ENCODE measurements at places on chromosomes 7 and 10.

DNA sequence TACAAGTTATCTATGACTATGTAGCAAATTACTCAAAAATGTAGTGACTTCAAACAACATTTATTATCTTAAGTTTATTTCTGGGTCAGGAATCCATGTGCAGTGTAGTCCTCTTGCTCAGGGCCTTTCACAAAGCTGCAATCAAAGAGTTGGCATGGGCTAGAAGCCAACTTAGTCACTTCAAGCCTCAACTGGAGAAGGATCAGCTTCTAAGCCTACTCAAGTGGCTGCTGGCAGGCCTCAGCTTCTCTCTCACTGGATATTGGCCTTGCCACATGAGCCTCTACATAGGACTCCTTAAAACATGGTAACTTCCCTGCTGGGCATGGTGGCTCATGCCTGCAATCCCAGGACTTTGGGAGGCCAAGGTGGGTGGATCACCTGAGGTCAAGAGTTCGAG, 5.0 kb upstream of the NFE2L3 start:
- DNase-seq: peak; percentile 77

DNA sequence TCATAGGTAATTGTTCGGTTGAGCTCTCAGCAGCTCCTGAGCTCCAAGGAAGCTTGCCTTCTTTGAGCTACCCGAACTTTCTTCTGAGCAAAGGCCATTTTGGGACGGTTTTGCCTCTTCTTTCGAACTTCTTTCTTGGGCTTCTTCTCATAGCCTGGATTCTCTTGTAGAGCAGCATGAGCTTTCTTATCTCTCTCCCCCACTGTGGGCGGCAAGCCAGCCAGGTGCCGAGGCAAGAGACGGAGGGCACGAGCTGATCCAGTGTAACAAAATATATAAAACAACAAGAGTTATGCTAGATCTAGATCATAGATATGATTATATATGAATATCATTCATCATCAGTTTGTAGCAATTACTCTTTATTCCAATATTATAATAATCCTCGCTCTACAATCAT, 16.5 kb upstream of the KNDC1 start:
- no peak for DNase-seq

GRCh38 chr7:150999497-151000230, 8.8 kb downstream of the NOS3 start:
- no peak for DNase-seq

- no peak for DNase-seq
These were observed 1098.0 kb upstream of the C7orf33 start for GRCh38 chr7:147492606-147493005.

DNA sequence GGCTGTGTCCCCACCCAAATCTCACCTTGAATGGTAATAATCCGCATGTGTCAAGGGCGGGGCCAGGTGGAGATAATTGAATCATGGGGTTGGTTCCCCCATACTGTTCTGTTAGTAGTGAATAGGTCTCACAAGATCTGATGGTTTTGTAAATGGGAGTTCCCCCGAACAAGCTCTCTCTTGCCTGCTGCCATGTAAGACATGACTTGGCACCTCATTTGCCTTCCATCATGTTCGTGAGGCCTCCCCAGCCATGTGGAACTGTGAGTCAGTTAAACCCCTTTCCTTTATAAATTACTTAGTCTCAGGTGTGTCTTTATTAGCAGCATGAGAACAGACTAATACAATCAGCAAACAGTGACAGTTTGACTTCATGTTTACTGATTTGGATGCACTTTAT, 14.6 kb upstream of the R3HCC1L start:
- DNase-seq: no peak

- no peak for DNase-seq
These were observed 668 bp downstream of the GPR37 start for GRCh38 chr7:124764847-124765400.

GRCh38 chr10:66958466-66958865, 32.6 kb downstream of the LRRTM3 start:
- no peak for DNase-seq

GRCh38 chr7:57789130-57789529, 339.2 kb downstream of the ZNF716 start:
- no peak for DNase-seq

GRCh38 chr7:41970941-41971340, 266.1 kb downstream of the GLI3 start:
- no peak for DNase-seq

GRCh38 chr10:89224739-89225443, 17.8 kb upstream of the CH25H start:
- DNase-seq: no peak

GRCh38 chr10:11154849-11155498, 137.3 kb downstream of the CELF2 start:
- no peak for DNase-seq

DNA sequence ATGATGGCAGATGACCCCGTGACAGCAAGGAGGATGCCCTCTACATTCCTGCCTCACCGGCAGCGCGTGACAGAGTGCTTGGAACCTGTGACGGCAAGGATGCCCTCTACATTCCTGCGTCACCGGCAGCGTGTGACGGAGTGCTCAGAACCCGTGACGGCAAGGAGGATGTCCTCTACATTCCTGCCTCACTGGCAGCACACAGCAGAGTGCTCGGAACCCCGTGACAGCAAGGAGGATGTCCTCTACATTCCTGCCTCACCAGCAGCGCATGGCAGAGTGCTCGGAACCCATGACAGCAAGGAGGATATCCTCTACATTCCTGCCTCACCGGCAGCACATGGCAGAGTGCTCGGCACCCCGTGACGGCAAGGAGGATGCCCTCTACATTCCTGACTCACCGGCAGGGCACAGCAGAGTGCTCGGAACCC, 231.0 kb downstream of the DIP2C start:
- DNase-seq: no peak

DNA sequence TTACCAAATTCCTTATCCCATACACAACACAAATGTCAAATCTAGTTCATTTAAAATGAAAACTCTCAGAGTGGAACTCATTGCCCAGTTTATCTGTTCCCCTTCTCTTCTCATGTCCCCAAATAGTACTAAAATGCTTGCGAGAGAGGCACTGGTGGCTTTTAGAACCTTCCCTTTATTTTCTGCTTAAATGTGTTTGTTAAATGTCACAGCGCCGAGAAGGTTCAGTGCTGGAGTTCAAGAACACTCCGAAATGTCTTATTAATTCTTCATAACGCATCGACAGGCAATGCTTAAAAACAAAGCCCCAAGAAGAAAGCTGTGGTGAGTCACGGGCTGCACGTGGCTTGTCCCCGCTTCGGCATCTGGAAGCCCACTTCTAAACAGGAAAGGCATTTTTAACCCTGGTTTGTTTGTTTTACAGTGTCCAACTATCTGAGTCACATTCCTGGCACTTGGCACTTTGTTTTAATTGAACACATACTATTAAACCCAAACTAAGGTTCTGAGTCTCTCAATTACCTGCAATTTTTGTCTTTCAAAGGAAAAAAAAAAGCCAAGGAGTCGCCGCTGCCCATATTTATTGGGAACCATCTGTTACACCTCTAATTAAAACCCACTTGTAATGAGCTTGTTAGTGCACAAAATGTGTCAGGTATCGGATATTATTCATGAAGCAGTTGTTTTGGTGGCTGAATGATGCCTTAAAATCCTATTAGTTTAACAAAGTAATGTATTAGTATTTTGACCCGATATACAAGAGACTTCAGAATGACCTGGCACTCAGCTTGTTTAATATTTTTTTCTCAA, 49.9 kb upstream of the MGMT start:
- no peak for DNase-seq

DNA sequence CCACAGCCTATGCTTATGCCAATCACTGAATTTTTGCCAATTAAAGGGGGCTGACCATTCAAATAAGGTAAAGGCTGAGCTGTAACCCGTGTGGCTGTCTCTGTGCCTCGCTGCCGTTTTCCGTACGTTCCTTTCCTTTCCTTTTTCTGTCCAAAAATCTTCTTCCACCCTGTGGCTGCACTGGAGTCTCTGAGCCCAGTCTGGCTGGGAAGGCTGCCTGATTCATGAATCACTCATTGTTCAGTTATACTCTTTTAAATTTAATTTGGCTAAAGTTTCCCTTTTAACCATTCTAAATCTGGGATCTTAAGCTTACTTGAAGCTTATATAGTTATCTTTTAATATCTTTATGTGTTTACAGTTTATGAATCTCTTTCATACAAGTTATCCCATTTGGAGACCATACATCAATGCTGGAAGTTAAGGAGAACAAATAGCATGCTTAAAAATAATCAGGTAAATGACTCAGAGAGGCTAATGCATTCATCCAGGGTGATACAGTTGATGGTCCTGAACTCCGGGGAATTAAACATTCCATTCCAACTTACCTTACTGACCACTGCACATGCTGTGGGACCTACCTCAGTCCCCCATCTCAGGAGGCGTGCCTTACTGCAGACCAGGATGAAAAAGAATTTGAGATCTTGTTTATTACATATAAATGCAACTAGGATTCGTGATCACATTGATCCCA, 385.3 kb upstream of the ADARB2 start:
- no peak for DNase-seq

DNA sequence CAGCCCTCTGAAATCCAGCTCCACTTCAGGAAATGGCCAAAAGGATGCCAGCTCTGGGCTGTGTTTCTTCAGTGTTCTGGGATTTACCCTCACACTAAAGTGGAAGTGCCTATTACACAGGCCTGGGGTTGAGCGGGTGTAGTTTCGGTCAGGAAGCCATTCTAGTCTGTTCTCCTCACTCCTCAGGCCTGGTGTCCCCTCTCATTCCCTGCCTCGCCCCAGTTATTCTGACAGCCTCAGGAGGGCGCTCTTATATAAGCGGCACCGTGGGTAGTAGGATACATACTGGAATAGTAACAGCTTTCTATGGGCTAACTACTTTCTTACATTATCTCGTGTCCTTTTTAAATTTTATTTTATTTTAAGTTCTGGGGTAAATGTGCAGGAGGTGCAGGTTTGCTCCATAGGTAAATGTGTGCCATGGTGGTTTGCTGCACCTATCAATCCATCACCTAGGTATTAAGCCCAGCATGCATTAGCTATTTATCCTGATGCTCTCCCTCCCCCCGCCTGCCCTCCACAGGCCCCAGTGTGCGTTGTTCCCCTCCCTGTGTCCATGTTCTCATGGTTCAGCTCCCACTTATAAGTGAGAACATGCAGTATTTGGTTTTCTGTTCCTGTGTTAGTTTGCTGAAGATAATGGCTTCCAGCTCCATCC, 12.2 kb upstream of the LGI1 start:
- DNase-seq: no peak

DNA sequence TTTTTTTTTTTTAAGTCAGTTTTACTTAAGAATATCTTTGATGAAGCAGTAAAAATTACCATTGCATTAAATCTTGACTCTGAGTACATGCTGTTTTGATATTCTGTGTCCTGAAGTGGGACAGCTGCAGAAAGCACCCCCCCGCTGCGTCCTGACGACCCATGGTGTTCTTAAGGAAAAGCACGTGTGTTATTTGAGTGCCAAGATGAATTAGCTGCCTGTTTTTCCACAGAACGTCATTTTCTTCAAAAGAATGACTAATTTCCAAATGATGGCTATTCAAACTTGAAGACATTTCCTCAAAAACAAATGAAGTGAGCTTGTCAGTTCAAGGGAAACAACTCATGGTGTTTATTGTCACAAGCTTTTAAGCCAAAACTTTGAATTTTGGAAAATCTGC, 45.9 kb downstream of the CREM start:
- no peak for DNase-seq

GRCh38 chr7:1758859-1759521, 88.9 kb downstream of the ELFN1 start:
- DNase-seq: no peak

- DNase-seq: no peak
These were observed 35.9 kb downstream of the PKD1L1 start for GRCh38 chr7:47912332-47912731.

DNA sequence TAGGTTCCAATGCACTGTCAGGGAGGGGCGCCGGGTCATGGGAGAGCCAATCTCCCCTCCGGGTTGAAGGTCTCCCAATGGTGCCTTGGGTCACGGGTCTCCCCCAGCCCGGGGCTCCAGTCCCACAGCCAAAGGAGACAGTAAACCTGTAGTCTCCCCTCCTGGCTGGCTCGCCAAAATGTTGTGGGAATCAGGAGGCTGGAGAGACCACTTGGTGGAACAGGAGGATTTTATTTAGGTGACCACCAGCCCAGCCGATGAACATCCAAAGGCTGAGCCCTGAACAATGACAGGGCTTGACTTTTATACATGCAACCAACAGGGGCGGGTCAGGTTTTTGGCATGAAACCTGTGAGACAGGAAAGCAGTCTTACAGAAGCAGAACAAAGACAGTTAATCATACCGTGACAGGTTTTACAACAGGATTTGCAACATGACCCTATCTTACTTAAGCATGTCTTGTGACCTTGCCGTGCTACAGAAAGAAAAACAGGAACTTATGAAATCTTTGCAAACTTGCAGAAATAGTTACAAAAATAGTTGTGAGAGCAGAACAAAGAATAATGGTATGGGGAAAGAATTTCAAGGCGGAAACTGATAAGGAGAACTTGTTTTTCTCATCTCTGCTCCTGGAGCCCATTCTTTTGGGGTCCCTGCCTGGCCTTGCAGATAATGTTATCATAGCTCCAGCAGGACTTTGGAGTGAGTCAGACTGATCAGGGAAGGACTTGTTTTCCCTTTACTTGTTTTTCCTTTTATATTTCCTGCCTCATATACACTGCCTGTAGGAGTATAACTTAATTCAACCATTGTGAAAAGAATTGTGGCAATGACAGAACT, 7.1 kb downstream of the ERV3-1 start:
- DNase-seq: no peak

GRCh38 chr10:65325913-65326312, 1599.9 kb upstream of the LRRTM3 start:
- DNase-seq: no peak

DNA sequence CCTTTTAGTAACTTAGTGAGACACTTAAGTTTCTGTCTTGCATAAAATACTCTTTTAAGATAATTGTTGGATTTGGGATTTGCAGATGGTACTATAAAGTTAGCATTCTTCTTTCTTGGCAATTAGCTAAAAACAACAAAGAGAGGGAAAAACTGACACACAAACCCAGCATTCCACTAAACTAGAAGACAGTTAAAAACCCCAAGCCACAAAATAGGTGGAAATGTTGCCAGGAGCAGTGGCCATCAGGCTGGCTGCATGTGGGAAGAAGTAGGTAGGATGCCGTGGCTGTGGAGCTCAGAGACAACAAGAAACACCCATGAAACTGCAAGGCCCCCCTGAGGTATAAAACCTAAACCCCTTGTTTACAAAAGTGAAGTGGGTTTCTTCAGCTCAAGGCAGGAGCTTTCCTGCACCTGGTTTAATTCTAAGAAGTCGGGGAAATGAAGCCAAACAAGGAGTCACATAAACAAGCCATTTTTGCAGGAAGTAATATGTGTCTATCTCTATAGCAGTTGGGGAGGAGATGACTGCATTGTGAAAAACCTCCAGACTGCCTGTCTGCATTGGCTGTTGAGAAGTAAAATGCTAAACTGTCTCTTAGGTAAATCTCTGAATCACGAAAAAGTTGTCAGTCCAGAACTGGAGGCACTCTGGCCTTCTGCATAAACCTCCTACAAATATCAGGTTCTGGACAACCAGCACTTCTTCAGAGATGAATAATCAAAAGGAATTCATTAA, 9.5 kb downstream of the RAB18 start:
- DNase-seq: no peak

Data from DMS79 (cell line).